ENCODE measurements at places on chromosomes 12 and 14. TPM values are rescaled to one million over a fixed set of nuclear protein-coding genes. Genes with fewer than 3 reads are reported as not detected.

Gene NRXN3
- polyA plus RNA-seq: 1.3 TPM

- DNase-seq: no peak
Observed at GRCh38 chr14:73753887-73754795, 40.0 kb upstream of the PNMA1 start.

- DNase-seq: no peak
Observed at GRCh38 chr12:64093689-64094088, 128.4 kb downstream of the KICS2 start.

- no peak for DNase-seq
Observed at GRCh38 chr14:59511916-59512575, 27.7 kb downstream of the JKAMP start.

All from right lung (tissue), 10 donors.